HCEC 1CT (cell line): ENCODE measurements at places on chromosomes 11 and 22.

- no peak for DNase-seq
Observed at GRCh38 chr11:130000552-130001176, 2.0 kb downstream of the PRDM10 start.

DNA sequence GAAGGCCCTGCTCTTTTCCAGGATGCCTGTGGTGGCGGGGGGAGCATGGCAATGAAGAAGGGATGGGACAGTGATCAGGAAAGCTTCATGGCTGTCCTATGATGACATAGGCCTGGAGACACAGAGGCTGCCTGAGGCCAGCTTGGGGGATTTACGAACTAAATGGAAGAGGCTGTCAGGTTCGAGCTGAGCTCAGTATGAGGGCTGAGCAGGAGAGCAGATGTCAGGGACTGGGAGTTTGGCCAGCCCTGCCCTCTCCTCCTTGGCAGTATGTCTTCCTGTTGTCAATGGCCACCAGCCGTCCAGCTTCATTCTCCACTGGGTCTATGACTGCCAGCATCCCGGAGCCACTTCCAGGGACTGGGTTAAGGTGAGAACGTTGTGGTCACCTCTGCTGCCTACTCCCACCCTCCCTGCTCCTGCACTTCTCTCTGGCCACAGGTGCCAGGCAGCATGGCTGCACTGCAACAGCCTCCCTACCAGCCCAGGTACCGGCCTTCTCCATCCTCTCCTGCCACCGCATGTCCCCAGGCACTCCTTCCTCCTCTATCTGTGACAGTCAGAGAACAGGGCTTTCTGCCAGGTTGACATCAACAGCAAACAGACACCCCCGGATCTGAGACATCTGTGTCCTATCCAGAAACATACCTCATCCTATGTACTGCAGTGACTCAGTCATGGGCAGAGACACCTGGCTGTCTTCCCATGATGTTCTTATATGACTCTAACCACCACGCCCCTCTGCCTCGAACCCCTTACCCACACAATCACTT, 75.1 kb downstream of the KIRREL3 start:
- DNase-seq: no peak

DNA sequence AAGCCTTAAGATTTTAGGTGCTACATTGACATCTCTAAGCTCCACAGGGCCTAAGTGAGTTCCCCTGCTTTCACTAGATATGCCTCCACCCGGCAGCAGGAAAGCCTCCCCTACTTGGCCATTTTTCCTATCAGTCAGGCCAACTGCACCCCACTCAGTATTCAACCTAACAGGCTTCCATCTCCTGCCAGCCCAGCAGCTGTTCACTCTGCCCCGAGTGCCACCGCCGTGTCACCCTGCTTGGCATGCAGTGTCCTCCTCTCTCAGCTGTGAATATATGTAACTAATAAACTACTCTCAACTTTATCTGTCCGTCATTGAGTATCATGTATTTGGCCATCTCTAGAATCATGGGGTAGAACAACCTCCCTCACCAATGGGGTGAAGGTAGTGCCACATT, 9.0 kb upstream of the OR6M1 start:
- DNase-seq: no peak

DNA sequence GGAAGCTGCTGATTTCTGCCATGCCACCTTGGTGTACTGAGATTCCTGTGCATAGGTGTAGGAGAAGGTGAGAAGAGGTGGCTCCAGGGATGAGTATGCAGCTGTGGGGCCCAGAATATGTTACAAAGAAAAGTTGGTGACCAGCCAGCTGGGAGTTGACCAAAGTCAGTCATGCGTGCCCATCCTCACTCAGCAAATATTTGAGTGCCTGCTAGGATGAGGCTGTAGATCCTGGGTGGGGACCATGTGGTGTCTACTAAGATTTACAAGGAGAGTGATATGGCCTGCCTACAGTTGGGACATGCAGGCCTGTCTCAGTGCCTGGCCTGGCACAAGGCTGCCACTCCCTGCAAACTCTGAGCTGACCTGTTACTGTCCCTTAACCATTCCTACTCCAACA, 19.4 kb downstream of the RNF185 start:
- no peak for DNase-seq

DNA sequence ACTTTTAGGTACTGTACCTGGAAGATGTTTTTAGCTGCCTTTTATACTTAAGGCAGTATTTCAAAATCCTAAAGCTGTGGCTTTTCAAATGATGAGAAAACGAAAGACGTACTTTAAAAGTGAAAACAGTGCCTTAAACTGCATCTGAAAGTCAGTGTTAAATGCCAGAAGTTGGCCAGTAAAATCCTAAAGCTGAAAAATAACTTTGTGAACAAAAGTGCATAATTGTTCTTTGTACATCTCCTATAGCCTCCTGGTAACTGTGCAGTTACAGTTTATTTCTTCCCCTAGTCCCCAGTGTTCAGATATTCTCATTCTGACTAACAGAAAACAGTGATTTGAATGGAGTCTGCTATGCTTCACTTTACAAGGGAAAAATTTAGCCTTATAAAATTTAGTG, 6.8 kb downstream of the EED start:
- DNase-seq: no peak
